ENCODE measurements at places on chromosomes 4 and X.

DNA sequence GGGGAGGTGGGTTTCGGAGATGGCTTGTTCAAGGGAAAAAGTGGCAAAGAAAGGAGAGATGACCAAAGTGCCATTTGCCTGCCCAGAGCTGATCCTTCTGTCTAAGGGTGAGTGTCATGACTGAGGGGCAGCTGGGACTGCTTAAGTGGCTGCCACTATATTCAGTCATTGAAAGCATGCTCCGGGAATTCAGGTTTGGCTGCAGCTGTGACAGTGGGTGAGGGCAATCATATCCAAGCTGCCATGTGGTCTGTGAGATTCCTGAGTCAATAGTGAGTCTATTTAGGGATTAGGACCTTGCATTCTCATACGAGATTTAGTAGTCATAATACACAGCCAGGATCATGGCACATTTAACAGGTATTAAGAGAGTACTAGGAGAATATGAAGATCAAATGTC lies 138.8 kb upstream of the BANK1 start:
- no peak for DNase-seq

- no peak for DNase-seq
Measured at GRCh38 chr4:39682138-39682537, 15.8 kb upstream of the UBE2K start.

DNA sequence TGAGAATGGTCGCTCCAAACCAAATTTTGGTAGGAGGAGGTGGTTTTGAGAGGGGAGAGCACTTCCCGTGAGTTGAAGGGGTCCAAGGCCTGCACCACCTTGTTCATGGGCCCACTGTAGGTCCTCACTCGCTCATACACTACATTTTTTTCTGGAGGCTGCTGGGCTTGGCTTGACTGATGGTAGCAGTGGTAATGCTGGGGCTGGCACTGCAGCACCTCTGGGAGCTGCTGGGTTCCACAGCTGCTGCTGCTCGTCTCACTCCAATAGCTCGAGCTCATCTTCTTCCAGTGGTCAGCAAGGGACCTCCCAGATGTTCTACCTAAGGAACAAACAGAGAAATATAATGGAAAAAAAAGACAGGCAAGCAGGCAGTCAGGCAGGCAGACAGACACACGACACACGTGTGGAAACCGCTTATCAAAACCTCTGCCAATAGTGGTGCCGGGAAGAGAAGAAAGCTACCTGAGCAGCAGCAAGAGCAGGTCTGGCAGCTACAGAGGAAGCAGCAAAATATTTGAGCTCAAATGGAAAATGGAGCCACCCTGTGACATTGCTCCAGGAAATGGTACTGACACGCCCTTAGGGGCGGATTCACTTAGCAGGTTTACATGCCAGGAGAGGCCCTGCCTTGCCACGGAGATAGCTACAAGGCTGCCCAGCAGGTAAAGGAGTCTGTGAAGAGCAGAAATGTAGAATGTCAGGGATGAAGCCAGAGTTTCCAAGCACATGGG lies at the start of gene POF1B:
TSS of gene POF1B (minus strand) at position 492 of the 734 bp plus-strand sequence. CDS start at position 281, 211 bp downstream.
- DNase-seq: peak; percentile 26

DNA sequence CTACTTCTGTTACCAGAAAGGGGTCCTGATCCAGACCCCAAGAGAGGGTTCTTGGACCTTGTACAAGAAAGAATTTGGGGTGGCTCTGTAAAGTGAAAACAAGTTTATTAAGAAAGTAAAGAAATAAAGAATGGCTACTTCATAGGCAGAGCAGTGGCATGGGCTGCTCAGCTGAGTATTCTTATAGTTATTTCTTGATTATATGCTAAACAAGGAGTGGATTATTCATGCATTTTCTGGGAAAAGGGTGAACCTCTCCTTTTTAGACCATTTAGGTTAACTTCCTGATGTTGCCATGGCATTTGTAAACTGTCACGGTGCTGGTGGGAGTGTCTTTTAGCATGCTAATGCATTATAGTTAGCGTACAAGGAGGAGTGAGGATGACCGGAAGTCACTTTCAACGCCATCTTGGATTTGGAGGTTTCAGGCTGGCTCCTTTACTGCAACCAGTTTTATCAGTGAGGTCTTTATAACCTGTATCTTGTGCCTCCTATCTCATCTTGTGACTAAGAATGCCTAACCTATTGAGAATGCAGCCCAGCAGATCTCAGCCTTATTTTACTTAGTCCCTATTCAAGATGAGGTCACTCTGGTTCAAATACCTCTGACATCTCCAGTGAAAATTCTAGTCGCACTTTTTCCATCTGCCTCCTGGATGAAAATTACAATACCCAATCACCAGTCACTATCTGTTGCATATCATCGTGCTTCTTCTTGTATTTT lies 15.5 kb upstream of the TDO2 start:
- no peak for DNase-seq

DNA sequence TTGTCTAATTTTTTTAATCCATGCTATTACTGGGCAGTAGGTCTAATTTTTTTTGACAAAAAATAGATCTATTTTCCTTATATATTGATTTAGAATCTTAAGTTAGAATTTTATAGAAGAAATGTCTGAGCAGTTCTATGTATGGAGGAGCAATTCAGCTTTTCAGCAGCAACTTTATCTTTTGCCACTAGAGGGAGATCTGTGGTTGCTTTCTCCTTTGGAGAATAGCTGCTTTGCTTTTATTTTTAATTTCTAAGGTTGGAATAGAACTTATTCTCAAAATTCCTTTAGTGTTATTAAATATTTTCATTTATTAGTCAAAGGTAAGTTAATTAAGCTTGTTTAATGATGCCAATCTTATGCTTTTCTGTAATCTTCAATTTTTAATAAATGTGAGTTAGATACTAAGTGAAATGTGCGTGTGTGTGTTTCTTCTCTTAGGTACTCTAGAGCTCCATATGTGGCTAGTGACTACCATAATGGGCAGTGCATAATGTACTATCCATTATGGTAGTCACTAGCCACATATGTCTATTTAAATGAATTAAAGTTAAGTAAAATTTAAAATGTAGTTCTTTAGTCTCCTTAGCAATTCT lies 29.3 kb downstream of the FAM199X start:
- peak; percentile 16 for DNase-seq

GRCh38 chr4:101135371-101136010 lies 211.8 kb downstream of the PPP3CA start:
- DNase-seq: no peak

GRCh38 chrX:133966199-133966598 lies 19.2 kb downstream of the GPC3 start:
- DNase-seq: no peak

DNA sequence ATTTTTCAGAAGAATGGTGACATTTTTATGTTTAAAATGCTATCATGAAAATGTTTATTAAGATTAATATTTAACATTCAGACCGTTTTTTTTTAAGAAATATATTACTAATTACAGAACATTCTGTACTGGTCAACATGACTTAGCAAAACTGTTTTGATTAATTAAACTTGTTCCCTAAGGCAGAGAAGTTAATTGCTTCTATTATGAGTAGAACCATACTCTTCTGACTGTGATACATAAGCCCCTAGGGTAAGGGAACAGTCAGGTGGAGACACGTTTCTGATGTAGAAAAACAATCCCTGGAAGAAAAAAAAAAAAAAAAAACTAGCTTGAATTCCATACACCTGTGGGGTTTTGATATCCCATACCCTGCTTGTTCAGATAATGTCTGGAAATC lies 97.4 kb downstream of the GPM6A start:
- DNase-seq: no peak

GRCh38 chrX:21873063-21873775 lies 17.4 kb downstream of the YY2 start:
- DNase-seq: no peak

GRCh38 chrX:48696909-48697727 lies 584 bp downstream of the SUV39H1 start:
- DNase-seq: no peak

GRCh38 chrX:69133921-69134542 lies 31.2 kb downstream of the PJA1 start:
- peak; percentile 96 for DNase-seq

DNA sequence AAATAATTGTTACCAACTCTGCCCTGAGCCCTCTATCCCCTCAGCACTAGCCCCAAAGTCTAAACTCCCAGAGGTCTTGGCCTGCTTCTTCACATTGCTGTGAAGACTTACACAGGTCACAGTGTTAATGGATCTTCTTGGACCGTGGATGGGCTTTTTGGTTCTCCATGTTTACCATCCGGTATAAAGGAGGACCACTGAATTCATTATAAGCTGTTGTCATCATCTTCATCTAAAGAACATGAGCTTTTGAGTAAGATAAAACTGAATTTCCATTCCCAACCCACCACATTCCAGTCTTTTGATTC lies 8.5 kb downstream of the NUDT11 start:
- no peak for DNase-seq

GRCh38 chr4:79723507-79723906 lies 315.5 kb upstream of the GK2 start:
- DNase-seq: no peak

- peak; percentile 50 for DNase-seq
Measured at GRCh38 chr4:92304121-92304520, 355 bp downstream of the GRID2 start.

- DNase-seq: no peak
Measured at GRCh38 chr4:172308078-172308477, 494.9 kb downstream of the GALNTL6 start.

- DNase-seq: no peak
Measured at GRCh38 chr4:165204462-165204830, 2.9 kb upstream of the KLHL2 start.

- no peak for DNase-seq
Measured at GRCh38 chr4:151114986-151115385, 15.6 kb downstream of the RPS3A start.

DNA sequence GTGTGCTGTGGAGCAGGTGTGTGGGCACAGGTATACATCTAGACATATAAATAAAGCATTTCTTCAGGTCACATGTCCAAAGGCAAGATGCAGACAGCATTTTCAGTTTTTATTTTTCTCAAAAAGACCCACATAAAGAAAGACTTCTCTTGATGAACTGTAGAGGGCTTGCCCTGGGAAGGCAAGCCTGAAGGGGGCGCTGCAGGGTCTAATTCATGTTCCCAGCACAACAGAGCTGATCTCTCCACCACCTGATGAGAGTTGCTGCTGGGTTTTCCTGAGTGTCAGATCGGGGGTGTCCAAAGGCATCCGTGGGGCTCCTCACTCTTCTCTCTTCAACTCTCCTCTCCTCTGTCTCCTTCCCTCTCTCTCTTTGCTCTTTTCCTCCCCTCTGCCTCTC lies 26.6 kb downstream of the ADRA2C start:
- DNase-seq: peak; percentile 83

- DNase-seq: no peak
Measured at GRCh38 chr4:145912376-145912775, 26.2 kb downstream of the ZNF827 start.

GRCh38 chrX:14718403-14718802 lies 154.5 kb downstream of the FANCB start:
- no peak for DNase-seq

GRCh38 chr4:53537606-53538005 lies 53.7 kb downstream of the LNX1 start:
- no peak for DNase-seq

DNA sequence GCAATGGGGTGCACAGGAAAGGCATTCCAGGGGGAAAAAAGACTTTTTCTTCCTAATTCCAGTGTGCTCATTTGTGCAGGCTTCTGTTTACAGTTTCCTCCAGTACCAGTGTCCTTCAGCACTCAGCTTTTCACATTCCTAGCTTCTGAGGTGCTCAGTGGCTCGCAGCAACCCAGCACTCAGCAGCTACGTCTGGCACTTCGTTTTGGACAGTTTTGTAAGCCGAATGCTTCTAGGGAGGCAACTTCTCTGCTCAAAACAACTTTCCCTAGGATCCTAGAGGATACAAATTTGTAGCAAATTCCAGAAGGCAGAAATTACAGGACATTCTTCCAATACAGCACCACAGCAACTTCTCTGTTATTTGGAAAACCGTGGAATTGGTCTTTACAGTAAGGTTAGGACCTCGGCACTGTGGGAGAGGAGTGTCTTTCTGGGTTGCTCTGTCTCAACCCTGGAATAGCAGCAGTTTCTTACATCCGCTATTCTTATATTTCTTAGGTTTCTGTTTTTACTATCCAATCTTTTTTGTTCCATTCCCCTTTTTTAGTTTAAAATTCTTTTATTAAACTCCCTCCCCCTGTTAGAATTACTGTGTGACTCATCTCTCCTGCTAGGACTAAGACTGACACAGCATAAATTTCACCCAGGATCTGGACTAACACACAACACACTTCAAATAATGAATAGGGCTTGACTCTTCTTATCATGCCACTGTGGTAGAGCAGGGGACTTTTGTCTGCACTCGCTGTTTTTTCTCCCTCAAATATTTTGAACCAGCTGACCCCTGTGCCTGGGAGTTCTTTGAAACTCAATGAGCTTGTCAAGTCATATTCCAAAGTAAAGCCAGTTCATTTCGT lies 1314.7 kb downstream of the FSTL5 start:
- DNase-seq: peak; percentile 60

- peak; percentile 49 for DNase-seq
Measured at GRCh38 chr4:36243355-36244256, 708 bp downstream of the ARAP2 start.

DNA sequence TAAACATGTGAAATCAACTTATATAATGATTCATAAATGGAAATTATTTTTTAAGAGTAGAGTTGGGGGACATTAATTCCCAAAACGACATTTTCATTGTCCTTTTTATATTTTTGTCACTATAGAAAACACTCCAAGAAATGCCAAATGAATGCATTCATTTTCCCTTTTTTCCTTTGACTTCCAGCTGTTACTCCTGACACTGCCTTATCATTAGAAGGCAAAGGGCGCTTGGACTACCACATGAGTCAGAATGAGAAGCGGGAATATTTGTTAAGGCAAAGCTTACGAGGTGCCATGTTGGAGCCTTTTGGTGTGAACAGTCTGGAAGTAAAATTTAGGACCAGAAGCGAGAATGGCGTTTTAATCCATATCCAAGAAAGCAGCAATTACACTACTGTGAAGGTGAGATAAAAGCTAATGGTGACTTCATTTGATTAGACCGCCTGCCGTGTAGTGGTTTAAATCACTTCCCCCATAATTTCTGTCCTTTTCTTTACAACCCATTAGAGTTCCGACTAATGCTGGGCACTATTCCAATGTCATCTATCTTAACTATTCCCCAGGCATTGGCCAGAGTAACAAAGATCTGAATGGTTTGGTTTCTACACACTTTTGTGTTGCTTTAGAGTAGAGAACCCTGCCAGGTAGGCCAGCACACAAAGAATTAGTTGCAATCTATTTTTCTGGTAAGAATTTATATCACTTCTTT lies 166.7 kb downstream of the FAT4 start:
- peak; percentile 40 for DNase-seq
